ENCODE measurements at places on chromosomes 11 and 22.

GRCh38 chr22:22171357-22172218, 73.0 kb upstream of the VPREB1 start:
- no peak for DNase-seq

- no peak for DNase-seq
These were observed at the start of gene TUBA8 for GRCh38 chr22:18110194-18110953. TSS of gene TUBA8 (plus strand) at chr22:18110809. CDS start at chr22:18110866, 57 bp downstream.

GRCh38 chr22:20550851-20551744, 43.7 kb downstream of the MED15 start:
- DNase-seq = peak; percentile 43

GRCh38 chr22:35418088-35418487, 18.1 kb downstream of the MCM5 start:
- DNase-seq = no peak

DNA sequence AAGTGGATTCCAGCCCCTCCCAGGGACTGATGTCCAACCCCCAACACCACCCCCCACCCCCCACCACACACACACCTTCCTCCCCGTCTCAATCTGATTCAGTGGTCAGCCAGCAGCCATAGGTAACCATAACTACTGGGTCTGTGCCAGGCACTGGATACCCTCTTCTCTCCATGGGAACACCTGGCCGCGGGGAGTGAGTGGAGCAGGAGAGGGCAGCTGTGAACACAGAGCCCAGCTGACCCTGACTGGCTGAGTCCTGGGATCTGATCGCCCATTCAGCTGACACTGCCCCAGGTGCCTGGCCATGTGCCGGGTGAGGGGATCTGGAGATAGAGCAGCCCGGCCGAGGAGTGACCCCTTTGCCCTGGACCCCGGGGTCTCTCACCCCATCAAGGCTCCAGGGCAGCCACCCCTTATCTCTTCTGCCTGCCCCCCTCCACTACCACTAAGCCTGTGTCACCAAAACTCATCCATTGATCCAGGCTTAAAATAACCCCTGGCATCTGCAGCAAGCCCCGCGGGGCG, 2.6 kb upstream of the SHISA8 start:
- DNase-seq = no peak

DNA sequence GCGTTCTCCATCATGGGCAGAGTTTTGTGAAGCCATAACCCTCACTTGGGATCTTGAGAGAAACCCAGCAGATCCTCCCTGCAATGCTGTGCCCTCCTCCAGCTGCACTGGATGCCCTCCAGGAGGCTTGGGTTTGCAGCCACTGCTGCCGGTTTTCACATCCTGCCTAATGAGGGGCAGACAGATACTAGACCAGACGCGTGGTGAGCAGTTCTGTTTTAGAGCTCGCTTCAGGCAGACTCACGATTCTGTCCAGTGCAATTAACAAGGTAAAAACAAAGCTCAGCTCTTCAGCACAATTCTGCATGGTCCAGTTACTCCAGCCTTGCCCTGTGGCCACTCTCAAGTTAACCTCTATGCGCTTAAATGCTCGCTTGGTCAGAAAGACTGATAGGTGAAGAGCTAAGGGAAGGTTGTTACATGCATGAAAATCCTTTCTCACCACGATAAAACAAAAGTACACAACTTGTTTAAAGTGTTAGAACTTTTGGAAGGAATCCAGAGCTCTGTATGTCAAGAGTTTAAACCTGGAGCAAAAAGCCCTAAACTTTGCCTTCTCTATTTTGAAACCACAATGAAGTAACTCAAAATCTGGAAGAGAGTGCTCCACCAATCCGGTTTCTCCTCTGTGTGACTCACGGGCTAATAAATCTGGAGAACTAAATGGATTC, 292.3 kb upstream of the FAT3 start:
- DNase-seq = peak; percentile 81

- DNase-seq = peak; percentile 49
These were observed 14.8 kb upstream of the RPS3 start for GRCh38 chr11:75384438-75385080.

- no peak for DNase-seq
These were observed 8.7 kb downstream of the IFT27 start for GRCh38 chr22:36767035-36767775.

DNA sequence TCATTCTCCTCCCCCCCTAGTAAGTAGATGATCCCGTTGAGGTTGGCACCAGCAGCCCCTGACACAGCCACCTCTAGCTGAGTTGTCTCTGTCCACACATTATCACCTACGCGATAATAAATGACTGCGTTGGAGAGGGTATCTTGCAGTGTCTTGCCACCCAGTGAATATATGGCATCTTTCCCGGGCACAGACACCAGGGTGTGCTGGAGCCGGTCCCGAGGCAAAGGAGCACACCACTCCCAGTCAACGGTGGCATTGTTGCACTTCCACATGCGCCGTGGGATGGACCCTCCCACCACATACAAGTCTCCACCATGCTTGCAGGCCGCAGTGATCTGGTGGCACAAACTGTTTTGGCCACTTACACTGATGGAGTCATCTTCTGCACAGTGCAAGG, 5.4 kb downstream of the KBTBD4 start:
- no peak for DNase-seq

DNA sequence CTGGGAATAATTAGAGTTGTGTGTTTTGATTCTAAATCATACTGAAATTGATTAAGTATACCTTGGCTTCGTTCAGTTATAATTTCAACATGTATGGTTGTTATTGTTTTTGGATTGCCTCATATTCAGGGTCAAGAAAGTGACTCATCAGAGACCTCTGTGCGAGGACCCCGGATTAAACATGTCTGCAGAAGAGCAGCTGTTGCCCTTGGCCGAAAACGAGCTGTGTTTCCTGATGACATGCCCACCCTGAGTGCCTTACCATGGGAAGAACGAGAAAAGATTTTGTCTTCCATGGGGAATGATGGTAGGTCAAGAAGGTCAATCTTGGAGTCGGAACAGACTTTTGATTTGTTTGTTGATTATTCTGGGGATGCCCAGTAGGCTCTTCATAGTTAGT, 40.4 kb downstream of the KMT2A start:
- DNase-seq = no peak

DNA sequence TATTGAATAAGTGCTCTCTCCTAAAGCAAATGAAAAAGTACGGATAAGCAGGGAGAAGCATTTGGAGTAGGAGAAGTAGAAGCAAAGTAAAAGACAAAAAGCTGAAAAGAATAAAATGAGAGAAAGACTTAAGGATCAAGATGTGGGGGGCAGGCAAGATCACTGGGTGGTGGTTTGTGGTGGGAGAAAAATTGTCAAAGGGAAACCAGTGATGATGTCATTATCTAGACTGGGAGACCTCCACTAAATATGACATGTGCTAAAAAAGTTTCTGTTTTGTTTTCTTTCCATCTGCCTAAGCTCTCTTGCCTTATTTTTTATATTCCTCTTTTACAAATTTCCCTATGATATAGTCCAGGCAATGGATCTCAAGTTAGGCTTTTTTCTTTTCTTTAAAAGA, 14.8 kb upstream of the MAML2 start:
- DNase-seq = no peak

- no peak for DNase-seq
These were observed 4.0 kb downstream of the CARNS1 start for GRCh38 chr11:67419325-67420049.

DNA sequence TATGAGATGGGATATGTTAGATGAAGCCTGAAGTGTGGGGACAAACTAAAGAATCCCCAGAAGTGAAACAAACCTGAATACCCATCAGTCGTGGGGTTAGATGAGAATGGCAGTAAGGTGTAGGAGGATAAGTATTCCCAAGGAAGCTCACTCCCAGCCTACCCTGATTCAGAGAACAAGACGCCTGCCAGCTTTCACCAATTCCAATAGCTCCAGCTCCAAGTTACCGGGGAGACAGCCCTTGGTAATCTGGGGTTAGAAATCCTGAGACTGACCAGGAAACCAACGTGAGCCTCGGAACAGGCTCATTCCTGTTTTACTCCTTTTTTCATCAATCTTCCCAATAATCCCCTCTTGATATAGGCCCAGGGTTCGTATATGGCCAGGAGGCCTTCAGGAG, 46.5 kb downstream of the RPL27A start:
- no peak for DNase-seq

DNA sequence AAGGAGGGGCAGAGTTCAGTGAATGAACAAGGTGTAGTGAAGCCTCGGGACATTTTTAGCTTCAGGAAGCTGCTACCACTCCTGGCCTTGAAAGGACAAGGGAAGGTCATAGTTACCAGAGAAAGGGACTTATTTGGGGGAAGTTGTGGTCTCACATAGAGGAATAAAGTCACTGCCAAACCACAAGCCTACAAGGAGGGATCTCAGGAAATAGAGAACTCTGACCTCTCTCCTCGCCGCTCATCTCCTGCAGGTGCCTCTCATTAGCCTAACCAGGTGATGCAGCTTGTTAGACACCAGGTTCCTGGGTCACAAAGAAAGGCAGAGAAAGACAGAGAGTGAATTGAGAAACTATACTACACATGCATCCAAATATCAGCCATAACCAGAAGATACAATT, 14.3 kb upstream of the TOLLIP start:
- no peak for DNase-seq
